Dermis blood vessel endothelial cell (primary cell): ENCODE measurements at places on chromosomes 13 and 19. TPM values are rescaled to one million over a fixed set of nuclear protein-coding genes. Genes with fewer than 3 reads are reported as not detected.
A peak's percentile ranks its signal among the peaks of the same experiment; 100 is the strongest.

Gene EID2B
- total RNA-seq: 2.2 and 2.7 TPM in 2 replicates

Gene FCHO1
- 0.51 and 0.56 TPM in 2 replicates for total RNA-seq

Gene ZNF837
- total RNA-seq: 3.5 and 4.1 TPM in 2 replicates

Gene NCLN
- total RNA-seq: 38.3 and 74.5 TPM in 2 replicates

Gene INSR
- total RNA-seq: 41.7 and 76.2 TPM in 2 replicates

Gene FBN3
- 0.05 TPM in 1 of 2 replicates, not detected in the other for total RNA-seq

- DNase-seq: no peak
Measured at GRCh38 chr13:96629331-96629730, 364.9 kb downstream of the OXGR1 start.

- DNase-seq: no peak
Measured at GRCh38 chr13:48646791-48647190, 6.9 kb upstream of the CYSLTR2 start.

DNA sequence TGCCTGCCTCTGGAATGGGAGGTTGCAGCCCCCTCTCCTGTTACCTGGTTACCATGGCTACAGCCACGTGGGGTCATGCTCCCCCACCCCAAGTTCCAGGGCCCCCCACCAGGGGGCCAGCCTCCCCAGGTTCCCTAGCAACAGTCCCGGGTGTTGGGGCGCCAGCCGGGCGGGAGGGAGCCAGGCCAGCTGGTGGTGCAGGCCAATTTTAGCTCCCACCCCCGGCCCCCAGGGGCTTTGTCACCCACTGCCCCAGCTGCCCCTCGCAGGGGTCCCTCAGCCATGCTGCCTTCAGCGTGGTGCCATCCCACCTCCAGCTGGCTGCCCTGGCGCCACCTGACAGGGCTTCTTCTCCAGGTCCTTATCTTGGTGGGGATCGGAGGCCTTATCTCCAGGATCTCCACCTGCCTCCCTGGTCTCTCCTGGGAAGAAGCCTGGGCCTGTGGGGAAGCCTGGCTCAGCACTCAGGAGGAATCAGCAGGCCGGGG lies 3.0 kb downstream of the MARK4 start:
- no peak for DNase-seq

- no peak for DNase-seq
Measured at GRCh38 chr13:43195551-43195950, 172.2 kb downstream of the DNAJC15 start.

DNA sequence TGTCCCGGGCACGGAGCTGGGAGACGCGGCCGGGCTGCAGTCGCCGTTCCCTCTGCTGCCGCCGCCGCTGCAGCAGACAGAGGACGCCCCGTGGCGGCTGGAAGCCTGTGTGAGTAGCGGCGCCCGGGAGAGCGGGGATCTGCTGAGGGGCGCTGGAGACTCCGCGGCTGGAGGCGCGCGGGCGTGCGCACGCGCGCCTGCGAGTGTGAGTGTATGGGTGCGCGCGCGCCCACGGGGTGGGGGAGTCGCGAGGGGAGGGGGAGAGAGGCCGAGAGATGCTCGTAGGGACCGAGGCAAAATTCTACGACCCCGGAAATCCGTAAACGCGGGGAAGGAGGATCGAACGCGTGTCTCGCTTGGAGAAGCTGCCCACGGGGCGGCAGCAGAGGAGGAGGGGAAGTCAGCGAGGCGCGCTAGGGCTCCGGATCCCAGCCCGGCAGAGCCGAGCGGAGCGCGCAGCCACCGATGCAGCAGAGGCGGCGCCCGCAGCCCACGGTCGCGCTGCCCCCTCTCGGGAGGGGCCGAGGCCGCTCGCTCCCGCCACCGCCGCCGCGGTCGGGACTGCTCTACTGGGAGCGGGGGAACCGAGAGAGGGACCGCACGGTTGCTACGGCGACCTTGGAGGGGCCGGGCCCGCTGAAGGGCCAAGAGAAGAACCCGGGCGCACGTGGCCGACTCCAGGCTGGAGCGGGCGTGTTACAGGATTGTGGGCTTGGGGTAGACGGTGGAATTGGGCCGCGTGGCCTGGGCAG lies at the start of gene ENOX1:
TSS of gene ENOX1 (minus strand) at position 207 of the 752 bp plus-strand sequence.
- DNase-seq: peak; percentile 46

- no peak for DNase-seq
Measured at GRCh38 chr19:41620171-41620570, 6.7 kb downstream of the CEACAM4 start.

DNA sequence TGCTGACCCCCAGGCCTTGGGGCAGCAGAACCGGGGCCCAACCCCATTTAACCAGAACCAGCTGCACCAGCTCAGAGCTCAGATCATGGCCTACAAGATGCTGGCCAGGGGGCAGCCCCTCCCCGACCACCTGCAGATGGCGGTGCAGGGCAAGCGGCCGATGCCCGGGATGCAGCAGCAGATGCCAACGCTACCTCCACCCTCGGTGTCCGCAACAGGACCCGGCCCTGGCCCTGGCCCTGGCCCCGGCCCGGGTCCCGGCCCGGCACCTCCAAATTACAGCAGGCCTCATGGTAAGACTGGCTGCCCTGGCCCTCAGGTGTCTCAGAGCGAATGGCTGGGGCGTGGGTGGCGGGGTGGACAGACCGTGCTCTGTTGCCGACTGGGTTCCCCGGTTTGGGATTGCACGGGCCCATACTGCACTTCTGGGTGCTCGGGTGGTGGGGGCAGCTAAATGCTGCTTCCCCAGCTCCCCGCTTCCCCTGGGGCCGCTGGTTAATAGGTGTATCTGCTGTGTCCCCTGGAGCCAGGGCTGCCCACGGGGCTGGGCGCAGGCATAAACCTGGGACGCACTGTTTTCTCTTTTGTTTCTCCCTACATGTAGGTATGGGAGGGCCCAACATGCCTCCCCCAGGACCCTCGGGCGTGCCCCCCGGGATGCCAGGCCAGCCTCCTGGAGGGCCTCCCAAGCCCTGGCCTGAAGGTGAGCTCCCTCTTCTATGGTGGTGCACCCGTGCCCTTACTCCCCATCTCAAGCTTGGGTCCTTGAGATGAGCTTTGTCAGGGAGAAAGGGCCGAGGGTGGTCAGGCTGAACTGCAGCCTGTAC lies 25.7 kb downstream of the SMARCA4 start:
- DNase-seq: no peak

GRCh38 chr13:99316657-99317256 lies 9.6 kb upstream of the GPR183 start:
- peak; percentile 25 for DNase-seq
